ENCODE measurements at places on chromosomes 5 and 9.
A peak's percentile ranks its signal among the peaks of the same experiment; 100 is the strongest.

- DNase-seq, result no peak
Measured at GRCh38 chr5:172144931-172145869, 42.8 kb downstream of the STK10 start.

DNA sequence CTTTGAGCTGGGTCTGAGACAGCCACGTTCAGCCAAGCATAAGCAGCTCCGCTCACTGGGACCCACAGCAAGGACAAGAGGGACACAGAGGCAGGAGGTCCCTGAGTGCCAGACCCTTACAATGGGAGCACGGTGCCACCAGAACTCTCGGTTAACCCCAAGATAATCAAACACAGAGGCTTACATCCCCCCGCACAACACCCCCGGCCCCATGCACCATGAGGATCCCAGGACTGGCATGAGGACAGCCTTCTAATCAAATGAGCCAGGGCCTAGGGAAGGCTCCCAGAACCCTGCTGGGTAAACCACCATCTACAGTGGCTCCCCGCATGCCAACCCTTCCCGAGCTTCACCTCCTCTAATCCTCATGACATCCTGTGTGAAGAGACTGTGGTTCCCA, 7.4 kb downstream of the GFPT2 start:
- no peak for DNase-seq

DNA sequence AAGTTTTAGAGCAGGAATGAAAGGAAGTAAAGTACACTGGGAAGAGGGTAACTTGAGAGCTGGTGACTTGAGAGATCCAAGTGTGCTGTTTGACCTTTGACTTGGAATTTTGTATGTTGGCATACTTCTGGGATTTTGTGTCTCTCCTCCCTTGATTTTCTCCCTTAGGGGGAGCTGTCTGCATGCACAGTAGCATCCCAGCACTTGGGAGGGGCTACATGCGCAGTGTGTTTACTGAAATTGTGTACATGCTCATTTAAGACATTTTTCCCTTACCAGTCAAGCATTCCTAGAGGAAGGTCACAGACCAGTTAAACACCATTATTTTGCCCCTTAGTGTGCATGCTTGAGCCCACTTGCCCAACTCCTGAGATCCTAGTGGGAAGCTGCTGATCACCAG, 120.1 kb downstream of the ZNF622 start:
- DNase-seq, result no peak

DNA sequence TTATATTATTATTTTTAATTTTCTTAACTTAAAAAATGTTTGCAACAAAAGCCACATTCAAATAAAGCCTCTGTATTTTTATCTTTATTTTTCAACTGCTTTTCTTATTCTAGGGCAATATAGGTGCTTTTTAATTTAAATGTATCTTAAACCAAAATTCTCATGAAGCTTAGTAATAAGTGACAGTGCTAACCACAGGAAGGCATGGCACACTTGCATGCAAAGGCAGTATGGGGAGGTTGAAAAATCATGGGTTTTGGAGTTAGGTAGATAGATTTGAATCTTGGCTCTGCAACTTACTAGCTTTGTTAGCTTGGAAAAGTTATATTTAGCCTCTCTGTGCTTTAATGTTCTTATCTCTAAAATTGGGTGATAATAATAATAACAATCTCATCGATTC, 458.0 kb downstream of the DMAC1 start:
- no peak for DNase-seq

GRCh38 chr9:114348261-114348905, 18.7 kb downstream of the ORM2 start:
- no peak for DNase-seq

GRCh38 chr9:21836437-21837161, 34.2 kb downstream of the MTAP start:
- peak; percentile 99 for DNase-seq

- no peak for DNase-seq
Measured at GRCh38 chr9:136339173-136339957, 12.0 kb downstream of the GPSM1 start.

- no peak for DNase-seq
Measured at GRCh38 chr5:97418462-97418861, 235.4 kb upstream of the RIOK2 start.

- peak; percentile 41 for DNase-seq
Measured at GRCh38 chr5:176658007-176658599, 10.8 kb downstream of the TSPAN17 start.

GRCh38 chr5:79069488-79070349, at the start of the genes BHMT2 and DMGDH:
TSS of gene BHMT2 (plus strand) at chr5:79069767. CDS start at chr5:79069783, 16 bp downstream.
TSS of gene DMGDH (minus strand) at chr5:79069674. CDS start at chr5:79069620, 54 bp downstream.
- no peak for DNase-seq

- DNase-seq, result no peak
Measured at GRCh38 chr5:82796643-82797416, 280.4 kb downstream of the TMEM167A start.

DNA sequence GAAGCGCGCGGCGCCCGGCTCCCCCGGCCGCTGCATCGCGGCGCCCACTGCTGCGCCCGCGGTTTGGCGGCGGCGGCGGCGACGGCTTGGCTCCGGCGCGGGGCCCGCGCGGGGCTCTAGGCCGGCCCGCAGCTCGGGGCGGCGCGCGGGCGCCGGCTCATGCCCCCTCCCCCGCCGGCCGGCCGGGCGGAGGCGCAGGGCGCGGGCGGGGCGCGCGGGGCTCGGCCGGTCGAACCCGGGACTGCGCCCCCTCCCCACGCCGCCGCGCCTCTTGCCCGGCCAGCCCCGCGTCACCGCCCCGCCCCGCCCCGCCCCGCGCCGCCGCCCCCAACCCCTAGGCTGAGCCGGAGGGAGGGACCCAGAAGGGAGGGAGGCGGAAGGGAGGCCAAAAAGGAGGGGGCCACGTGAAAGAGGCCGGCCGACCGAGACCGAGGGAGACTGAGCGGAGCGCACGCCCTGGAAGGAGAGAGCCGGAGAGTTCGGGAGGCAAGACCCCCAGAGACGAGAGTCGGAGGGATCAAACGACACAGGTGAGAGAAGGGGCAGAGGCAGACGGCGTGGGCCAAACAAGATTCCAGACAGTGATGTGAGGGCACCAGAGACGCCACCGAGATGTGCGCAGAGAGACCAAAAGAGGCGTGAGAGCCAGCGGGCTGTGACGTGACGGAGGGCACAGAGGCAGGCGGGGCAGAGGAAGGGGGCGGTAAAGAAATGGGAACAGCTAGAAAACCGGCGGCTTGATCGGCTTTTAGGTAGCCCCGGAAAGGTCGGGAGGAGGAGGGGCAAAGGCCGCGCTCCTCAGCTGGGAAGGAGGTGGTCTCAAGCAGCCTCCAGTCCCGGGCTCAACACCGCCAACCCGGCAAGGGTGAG, at the start of gene BARX1:
TSS of gene BARX1 (minus strand) at position 245 of the 870 bp plus-strand sequence. CDS start at position 36, 209 bp downstream.
- no peak for DNase-seq

DNA sequence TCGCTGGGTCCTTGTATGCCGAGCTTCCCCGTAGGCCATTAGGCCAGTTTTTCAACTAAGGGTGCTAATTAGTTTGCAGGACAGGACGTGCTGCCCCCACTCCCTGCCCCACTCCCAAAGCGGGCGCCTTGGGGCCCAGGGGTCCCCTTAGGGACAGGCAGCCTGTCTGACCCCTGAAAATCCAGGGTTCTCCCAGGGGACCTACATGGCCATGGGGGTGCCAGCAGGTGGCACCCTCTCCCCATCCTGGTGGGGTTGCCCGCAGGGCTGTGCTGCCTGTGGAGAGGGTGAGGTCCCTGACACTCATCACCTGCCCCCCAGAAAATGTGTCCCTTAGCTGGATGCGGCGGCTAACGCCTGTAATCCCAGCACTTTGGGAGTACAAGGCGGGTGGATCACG, 8.5 kb upstream of the CCDC187 start:
- no peak for DNase-seq

- DNase-seq, result no peak
Measured at GRCh38 chr9:132983491-132984201, 5.2 kb downstream of the GFI1B start.

DNA sequence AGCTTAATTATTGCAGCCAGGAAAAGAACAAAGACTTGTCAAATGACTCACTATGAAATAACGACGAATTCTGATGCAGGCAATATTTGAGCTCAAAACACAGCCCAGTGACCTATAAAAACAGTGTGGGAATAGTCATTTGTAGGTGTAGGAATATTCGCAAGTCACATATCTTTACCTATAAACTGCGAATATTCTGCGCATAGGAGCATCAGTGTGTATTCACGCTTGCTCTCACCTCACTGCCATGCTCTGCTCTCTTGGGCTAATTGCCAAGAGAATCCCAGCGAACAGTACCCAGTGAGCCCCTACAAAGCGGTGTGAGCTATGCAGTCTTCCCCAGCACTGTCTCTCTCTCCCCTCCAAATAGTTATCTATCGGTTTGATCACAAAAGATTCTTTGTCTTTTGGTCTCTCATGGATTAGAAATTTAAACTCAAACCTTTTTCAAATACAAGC, 74.2 kb downstream of the ST8SIA4 start:
- no peak for DNase-seq

- no peak for DNase-seq
Measured at GRCh38 chr5:482021-482420, 39.0 kb downstream of the EXOC3 start.

GRCh38 chr9:77426712-77427111, 221.4 kb downstream of the GNA14 start:
- DNase-seq, result no peak

GRCh38 chr9:110028676-110029075, 179.3 kb downstream of the C9orf152 start:
- no peak for DNase-seq

DNA sequence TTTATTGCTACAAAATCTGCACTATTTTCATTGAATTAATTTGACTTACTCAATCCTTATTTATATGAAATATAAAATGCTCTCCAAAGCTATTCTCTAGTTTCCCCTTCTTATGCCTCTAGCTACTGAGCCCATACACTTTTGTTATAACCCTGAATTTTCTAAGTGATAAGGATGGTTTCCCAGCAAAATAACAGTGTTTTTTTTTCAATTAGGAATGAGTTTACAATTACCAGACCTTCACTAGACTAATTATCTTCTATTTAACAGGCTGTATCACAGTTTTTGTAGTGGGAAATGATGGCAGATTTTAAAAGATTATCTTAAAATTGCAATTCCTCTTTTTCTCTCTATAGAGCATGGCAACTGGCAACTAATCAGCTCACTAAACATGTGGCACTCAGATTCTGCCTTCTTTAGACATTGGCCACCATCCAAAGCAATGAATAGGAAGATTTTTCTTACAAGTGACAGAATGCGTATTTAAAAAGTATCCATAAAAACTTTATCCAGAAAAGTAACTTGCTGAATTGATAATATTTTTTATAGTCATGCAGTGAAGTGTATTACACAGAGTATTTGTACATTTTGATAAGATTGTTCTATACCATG, 585.7 kb upstream of the ZNF608 start:
- no peak for DNase-seq

DNA sequence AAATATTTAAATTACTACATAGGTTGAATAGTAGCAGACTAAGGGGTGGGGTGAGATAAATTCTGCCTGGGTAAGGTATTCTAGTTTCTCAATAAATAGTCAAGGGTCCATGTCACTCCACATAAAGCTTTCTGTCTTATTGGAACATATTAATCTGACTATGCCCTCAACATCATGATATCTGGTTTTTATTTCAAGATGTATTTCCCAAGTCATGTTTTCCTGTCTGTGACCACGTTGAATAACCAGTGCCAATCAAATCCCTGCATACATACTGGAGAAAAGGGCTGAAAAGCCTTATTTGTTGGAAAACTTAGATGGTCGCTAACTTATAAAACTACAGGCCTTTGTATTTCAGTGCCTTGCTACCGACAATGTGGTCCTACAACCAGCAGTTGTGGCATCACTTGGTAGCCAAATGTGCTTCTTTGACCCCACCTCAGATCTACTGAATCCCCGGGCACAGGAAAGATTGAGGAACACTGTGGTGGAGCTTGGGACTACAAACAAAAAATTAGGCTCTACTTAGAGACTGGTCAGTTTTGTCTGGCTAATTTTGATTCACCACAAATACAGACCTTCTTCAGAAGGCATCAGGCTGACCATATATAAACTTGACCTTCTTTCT, 39.4 kb downstream of the ALDH1A1 start:
- no peak for DNase-seq

GRCh38 chr5:178327931-178328711, 95.5 kb upstream of the PHYKPL start:
- DNase-seq, result no peak

- no peak for DNase-seq
Measured at GRCh38 chr5:119370486-119370885, 14.7 kb downstream of the TNFAIP8 start.

DNA sequence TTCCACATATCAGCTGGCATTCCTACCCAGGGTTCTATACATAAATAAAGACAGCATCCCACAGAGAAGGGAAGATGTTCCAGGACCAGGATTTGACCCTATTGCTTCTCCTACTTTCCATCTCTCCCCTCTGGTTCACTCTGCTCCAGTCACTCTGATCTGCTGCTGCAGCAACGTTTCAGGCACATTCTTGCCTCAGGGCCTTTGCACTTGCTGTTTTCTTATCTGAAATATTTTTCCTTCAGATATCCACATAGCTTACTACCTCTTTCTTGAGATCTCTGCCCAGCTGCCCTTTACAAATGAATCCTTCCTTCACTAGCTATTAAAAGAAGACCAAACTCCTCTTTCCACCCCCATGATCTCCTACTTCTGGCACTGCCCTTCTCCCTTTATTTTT, 204.5 kb downstream of the SPOCK1 start:
- DNase-seq, result no peak

DNA sequence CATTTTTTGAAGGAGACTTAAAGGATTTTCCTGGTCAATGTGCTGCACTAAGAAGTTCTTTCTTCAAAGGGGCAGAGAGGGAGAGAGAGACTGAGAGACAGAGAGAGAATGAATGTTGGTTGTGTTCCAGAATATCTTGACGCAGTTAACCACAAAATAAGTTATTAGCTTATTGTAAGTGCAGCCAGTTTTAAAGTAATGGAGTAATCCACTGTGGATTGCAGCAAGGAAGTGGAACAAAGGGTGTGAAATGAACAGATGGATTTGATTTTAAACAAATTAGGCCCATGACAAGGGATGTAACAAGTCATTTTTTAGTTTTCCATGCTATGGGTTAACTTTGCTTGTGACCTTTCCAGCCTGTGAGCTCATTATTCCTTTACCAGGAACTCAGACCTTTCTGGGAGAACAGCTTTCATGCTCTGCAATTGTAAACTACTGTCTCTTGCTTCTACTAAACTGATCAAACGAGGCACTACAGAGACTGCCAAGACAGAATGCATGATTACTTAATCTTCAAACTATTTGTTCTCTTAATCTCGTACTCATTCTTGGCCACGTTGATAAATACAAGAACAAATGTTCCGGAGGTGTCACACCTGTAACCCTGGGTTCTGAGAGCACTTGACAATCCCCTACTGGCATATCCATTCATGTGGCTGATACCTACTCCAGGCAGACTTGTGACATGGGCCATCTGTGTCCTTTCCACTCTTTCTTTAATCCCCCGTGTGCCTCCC, 131.1 kb downstream of the TLE1 start:
- no peak for DNase-seq

GRCh38 chr5:177524539-177524900, 7.8 kb upstream of the DDX41 start:
- DNase-seq, result no peak

GRCh38 chr5:12947379-12947778, 997.1 kb downstream of the DNAH5 start:
- no peak for DNase-seq
